Activated naive CD4-positive, alpha-beta T cell treated with anti-CD3 and anti-CD28 coated beads, Interleukin-2, amount 50 U/mL, for 72 hours (primary cell): ENCODE measurements at places on chromosomes 11 and 22. TPM values are rescaled to one million over a fixed set of nuclear protein-coding genes. Genes with fewer than 3 reads are reported as not detected.

GRCh38 chr11:122246874-122247273, 130.9 kb upstream of the BLID start:
- no peak for DNase-seq

DNA sequence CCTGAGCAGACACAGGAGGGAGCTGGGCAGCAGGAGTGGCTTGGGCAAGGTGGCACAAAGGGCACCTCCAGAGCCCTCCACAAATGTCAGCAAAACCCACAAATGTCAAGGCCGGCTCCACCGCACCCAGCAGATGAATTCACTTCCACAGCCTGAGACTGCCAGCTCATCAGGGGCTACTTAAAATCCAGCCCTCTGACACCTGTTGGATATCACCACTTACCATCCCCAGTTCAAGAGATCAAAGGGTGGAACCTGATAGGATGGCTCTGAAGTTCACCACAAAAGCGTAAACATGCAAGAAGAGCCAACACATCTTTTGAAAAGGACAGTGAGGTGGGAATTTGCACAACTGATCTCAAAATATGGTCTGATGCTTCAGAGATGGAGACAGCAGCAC, 168.6 kb upstream of the GRK3 start:
- DNase-seq: no peak

GRCh38 chr22:45179276-45180049, 15.7 kb downstream of the NUP50 start:
- no peak for DNase-seq

- DNase-seq: peak; percentile 54
These were observed 547 bp downstream of the UVRAG start for GRCh38 chr11:75815345-75816168.

Gene MICAL3
- 19.5 TPM for total RNA-seq

Gene JHY
- 1.5 TPM for total RNA-seq
